ENCODE measurements at places on chromosomes 5 and 9. TPM values are rescaled to one million over a fixed set of nuclear protein-coding genes. Genes with fewer than 3 reads are reported as not detected.

The LRSAM1 gene
- 25.8 TPM for total RNA-seq

The HBEGF gene
- total RNA-seq: 28.9 TPM

The SLCO6A1 gene
- not detected for total RNA-seq

The KIF2A gene
- total RNA-seq: 235 TPM

The TMEM174 gene
- not detected for total RNA-seq

The FOXD4L3 gene
- not detected for total RNA-seq

The GRM6 gene
- not detected for total RNA-seq

The NR2F1-AS1 gene
- not detected for total RNA-seq
